Left ventricle myocardium superior (tissue), 1 donor: ENCODE measurements at places on chromosomes 4 and X. TPM values are rescaled to one million over a fixed set of nuclear protein-coding genes. Genes with fewer than 3 reads are reported as not detected.

- DNase-seq = no peak
Observed at GRCh38 chr4:152099981-152100378, 339.2 kb upstream of the GATB start.

DNA sequence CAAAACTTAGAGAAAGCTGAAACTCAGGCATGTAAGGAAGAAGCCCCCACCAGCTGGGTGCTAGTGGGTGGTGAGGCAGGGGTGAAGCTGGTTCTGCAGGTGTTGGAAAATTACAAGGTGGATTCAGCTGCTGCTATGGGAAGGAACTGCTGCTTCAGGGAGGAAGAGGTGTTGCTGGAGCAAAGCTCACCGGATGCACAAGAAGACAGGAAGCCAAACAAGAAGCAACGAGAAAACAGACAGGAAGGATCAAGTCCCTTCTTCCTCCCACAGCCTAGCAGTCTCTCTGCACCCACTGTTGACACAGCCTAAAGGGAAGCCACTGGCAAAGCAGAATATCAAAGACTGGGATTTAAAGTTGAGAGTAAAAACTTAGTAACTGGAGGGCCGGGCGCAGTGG lies 100.2 kb upstream of the JADE1 start:
- no peak for DNase-seq

DNA sequence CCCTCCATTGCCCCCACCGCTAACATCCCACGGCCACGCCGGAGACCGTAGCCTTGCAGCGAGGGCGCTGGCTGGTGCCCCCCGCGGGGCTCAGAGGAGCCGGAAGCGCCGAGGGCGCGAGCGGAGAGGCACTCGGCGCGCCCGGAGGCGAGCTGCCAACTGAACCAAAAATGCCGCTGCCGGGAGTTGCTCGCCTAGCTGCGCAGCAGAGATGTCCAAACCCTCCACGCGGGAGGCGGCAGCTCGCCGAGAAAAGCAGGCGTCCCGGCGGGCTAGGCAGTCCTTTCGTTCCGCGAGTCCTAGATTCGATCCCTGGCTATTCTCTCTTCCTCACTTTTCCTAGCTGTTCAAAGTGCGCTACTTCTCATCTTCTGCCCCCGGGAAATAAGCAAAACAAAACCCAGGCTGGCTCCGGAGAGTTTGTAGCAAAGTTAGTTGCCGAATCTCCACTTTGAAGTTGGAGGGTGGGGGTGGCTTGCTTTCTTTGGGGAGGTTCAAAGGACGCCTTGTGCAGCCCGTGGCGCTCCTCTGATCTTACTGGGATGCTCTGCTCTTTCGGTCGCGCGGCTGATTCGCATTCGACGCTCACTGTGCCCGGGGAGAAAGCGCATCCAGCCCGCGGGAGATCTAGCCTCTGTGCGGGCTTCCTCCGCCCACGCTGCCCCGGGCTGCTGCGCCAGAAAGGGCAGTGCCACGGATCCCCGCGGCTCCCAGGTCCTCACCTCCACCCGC lies 723 bp downstream of the NKX6-1 start:
- peak; percentile 52 for DNase-seq

GRCh38 chr4:39341075-39341725 lies 25.0 kb downstream of the RFC1 start:
- DNase-seq = no peak

DNA sequence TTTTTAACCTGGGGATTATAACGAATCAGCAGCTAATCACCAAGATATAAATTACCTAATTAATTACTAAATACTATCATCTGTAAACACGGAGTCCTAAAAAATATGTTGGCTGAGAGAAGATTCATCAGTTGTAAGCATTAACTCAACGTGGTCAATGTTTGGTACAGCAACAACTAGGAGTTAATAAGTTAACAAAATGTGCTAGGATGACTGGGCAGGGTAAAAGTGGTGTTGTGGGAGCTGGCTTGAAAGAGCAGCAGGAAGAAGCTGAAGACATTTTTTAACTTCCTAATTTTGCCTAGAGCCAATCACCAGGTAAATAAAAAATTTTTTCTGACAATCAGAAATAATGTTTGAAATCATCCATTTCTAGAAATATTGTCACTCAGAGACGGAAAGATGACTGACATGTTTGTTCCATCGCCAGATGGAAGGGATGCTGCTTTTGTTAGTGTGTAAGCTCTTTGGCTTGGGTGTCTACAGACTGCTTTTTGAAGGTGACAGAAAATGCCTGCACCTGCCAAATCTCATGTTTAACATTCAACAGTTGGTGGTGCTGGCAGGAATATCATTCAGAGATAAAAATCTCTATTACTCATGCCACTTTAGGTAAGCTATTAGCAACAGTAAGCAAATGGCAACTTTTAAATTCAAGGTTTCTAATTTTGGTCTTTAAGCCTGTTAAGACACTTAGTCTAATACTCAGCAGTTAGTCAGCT lies 1126.9 kb downstream of the STPG2 start:
- DNase-seq = no peak

- no peak for DNase-seq
Observed at GRCh38 chrX:149804102-149804501, 22.4 kb downstream of the MAGEA9 start.

- no peak for DNase-seq
Observed at GRCh38 chr4:22428441-22428840, 87.4 kb downstream of the ADGRA3 start.

DNA sequence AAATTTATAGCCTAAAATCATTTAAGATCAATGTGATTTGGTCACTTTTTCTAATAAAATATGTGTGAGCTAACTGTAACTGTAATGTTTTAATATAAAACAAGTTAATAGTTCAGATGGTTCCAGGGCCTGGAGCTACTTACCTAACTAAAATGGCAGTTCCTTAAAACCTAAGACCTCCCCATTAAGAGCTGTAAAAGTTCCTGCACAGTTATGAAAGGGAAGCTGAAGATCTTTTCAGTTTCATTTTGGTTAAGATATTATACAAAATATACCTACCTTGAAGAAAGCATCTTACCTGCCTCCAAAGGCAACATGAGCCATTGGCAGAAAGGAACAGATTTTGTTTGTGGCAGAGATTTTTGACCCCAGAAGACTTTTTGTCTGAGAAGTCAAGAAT lies 30.1 kb downstream of the HPF1 start:
- no peak for DNase-seq

GRCh38 chr4:142168181-142168580 lies 531.8 kb downstream of the IL15 start:
- no peak for DNase-seq

TGIF2LX gene
- total RNA-seq = not detected

SUPT20HL1 gene
- not detected for total RNA-seq

TRIM2 gene
- 18.6 TPM for total RNA-seq
